ENCODE measurements at places on chromosomes 4 and X.

DNA sequence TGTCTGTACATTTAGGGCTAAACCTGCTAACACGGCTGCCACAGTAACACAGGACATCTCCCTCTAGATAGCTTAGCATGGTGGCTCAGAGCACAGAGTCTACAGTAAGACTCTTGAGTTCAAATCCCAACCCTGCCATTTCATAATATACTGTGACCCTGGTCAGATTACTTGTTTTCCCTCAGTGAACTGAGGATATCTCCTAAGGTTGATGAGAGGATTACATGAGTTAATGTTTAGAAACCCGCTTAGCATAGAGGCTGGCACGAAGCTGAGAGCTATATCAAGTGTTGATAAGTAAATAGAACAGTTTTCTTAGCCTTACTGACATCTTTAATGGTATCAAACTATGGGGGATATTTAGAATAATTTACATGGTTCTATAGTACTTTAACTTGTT is 37.2 kb downstream of the CASP3 start:
- DNase-seq, result no peak

DNA sequence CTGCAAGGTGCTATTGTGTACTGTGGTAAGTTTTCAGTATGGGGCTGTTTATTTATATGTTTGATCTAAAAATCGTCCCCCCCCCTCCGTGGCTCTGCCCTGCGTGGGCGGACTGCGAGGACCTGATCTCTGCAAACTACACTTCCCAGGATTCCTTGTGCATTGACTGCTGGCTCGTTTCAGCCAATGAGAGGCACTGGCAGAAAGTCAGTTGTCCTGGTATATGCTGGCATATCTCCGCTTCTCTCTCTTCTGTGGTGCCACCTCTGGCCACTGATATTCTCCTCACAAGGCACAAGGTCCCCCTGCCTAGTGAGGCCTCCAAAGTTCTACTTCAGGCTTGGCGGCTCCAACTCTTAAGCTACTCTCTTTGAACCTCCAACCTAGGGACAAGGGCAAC is 168.8 kb upstream of the ZFP42 start:
- DNase-seq, result no peak

DNA sequence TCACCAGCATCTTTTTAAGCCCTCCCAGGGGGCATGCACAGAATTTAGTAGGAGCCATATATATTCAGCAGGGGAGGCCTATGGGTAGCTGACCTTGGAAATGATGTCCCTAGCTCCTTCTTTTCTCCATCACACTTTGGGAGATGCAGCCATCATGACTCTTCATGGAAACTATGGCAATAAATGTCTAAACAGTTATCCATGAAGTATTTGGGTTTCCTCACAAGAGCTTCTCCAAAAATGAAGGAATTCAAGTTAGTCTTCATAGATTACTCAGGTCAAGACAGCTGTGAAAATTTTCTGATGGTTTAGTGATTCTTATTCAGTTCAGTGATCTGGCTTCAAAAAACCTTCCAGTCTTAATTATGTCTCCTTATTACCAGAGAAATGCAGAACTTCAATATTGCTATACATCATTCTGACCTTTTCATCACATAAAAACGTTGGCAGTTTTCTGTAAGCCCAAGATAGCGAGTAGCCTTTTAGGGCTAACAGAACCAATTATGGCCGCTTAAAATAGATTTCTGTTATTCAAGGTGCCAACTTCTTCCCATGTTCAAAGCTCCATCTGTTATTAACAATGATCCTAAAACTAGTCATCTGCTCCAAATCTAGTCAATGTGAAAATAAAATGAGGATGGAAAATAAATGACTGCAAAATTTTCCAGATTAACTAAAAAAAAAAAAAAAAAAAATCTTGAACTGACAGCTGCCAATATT is 52.5 kb downstream of the TMEM156 start:
- DNase-seq, result no peak

- no peak for DNase-seq
Observed at GRCh38 chr4:31375936-31376335, 655.8 kb downstream of the PCDH7 start.

- DNase-seq, result no peak
Observed at GRCh38 chrX:19954335-19955096, 36.3 kb downstream of the BCLAF3 start.

DNA sequence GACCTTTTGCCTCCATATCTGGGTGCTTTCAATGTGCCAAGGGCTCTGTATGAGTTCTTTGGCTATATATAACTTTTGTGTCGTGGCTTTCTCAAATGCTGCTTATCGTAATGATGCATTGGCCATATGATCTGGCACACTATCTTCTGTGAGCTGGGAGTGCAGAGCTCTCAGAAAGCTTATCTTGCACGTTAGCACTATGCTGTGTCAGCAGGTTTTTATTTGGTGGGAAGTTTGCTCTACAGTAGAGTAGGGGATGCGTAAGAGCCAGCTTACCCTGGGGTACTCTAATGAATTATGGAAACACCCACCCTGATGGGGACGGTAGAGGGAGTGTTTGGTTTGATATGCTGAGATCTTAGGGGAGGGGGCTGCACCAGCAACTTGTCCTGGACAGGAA is 119.6 kb downstream of the FAAH2 start:
- DNase-seq, result no peak

DNA sequence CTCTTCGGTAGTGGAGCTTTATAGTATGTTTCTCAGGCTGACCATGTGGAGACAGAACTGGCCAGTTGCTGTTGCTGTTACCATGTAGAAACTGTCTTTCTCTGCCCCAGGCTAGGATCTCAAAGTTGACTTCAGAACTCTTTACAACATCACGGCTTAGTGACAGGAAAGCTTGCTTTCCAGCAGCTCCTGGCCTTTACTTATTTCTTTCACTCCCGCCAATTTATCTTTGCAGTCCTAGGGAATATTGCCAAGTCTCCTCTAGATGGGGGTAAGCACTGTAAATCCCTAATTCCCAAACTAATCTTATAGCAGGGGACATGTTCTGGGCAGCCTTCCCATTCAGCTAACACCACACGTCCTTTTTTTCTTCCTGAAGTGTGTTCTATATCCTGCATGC is 631.6 kb downstream of the SPRY1 start:
- no peak for DNase-seq

GRCh38 chr4:150462743-150463142 is 119.2 kb upstream of the MAB21L2 start:
- DNase-seq, result no peak

DNA sequence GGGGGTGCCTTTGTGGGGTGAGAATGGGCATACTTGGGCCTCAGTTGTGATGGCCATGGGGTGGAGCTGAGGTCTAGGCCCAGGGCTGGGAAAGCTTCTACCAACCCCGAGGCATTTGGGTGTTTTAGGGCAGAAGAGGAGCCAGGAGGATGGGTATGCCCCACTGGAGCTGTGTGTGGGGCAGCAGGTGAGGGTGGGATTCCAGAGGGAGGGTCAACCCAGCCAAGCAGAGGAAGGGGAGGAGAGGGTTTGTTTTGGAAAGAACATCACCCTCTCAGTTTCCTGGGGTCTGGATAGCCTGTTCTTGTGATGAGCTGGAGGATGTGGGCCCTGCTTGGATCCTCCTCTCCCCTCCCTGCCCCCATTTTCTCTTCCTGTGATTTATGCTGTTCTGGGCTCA is 620 bp downstream of the IL9R start:
- DNase-seq, result no peak

DNA sequence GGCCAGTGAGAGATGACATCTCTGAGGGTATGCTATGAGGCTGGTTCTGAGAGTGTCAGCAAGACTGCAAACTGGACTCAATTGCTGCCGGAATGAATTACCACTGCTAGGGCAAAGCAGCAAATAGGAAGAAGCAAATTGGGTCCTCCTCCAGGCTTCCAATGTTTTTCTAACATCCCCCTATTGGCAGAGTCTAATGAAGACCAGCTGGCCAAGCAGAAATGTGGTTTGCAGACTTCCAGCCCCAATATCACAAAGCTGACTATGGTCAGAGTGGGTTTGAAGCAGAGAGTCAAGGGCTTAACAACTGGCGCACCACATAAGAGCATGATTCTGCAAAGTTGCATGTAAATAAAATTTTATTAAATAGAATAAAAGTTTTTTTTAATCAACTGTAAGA is 225.4 kb upstream of the GLRA2 start:
- no peak for DNase-seq

DNA sequence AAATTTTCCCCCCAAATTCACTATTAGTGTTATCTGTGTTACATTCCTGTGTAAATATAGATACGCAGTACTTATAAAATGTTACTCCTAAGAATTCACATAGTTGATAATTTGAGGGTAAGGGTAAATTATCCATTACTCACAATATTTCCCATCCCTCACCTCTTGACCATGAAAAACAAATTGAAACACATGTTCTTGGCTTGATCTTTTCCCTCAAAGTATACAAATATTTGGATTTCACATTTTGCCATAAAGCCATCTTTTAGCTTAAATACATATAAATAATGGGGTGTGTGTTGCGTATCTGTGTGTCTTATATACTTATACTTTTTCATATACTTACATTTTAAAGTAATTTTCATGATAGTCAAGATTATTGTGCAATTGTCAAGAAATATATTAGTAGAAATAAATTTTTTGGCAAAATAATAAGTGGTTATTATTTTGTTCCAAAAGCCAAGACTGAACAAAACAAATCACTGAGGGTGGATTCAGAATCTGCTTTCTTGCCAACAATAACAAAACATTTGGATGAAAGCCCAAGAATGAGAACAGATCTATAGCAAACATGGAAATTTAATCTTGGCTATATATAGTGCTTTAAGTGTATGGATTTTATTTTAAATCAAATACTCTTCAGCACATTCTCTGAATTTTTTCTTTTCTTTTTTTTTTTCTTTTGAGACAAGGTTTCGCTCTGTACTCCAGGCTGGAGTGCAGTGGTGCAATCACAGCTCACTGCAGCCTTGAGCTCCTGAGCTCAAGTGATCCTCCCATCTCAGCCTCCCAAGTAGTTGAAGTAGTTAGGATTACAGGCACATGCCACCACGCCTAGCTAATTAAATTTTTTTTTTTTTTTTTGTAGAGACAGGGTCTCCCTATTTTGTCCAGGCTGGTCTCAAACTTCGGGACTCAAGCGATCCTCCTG is 48.5 kb upstream of the PRSS48 start:
- DNase-seq, result no peak

DNA sequence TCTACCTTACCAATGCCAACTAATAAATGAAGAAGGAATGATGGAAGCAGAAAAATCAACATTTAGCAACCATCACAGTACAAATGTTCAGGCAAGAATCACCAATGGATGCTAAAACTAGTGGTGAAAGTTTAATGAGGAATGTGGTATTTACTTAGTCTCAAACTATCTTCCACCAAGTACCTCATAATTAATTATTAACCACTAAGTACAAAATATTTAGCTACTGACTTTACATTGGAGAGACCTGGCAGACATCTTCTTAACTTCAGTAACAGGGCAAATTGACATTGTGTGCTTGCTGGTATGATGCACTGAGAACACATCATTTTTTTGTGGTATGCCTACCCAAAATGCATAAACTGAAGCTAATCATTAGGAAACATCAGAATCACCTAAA is 82.4 kb downstream of the DLG3 start:
- no peak for DNase-seq

DNA sequence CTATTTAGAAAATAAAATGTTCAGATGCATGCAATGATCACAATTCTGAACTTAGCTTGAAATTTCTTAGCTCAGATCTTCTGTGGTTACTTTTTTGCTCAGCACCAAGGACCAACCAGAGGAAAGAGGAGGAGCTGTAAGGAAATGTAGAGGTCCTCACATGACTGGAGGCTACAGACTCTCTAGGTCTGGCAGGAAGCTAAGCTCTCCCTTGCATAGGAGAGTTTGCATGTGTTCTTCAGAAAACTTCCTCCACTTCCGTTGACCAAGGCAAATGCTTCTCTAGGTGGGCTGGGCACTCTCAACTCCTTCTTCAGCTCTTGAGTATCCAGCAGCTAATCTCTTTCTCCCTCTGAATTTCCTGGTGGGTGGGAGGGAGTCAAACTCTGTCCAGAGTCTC is 119.6 kb downstream of the BTC start:
- DNase-seq, result no peak

DNA sequence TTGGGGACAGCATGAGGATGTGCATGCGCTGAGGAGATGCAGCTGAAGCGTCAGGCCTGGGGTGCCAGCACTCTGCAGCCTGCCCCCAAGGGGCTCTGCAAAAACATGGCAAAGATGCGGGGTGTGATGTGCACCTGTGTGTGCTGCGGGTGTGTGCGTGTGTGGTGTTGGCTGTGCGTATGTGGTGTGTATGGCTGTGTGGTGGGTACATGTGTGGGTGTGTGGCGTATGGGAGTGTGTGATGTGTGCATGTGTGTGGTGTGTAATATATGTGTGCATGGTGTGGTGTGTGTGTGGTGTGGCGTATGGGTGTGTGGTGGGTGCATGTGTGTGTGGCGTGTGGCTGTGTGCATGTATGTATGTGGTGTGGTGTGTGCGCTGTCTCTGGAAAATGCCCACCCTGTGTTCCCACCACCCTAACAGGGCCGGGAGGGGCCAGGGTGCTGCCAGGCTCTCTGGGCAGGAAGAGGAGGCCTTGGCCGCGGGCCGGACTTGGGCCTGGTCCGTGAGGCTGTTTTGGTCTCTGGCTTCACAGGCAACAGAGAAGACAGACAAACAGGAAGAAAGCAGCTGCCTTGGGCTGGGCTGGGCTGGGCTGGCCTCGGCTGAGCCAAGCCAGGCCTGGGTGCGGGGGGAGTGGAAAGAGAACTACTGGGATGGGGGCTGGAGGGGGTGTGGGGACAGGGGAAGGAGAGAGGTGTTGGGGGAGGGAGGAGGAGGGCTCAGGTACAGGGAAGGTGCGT is 1.1 kb upstream of the AVPR2 start:
- no peak for DNase-seq

- DNase-seq, result peak; percentile 67
Observed at GRCh38 chrX:12974305-12974795, 560 bp upstream of the TMSB4X start.

DNA sequence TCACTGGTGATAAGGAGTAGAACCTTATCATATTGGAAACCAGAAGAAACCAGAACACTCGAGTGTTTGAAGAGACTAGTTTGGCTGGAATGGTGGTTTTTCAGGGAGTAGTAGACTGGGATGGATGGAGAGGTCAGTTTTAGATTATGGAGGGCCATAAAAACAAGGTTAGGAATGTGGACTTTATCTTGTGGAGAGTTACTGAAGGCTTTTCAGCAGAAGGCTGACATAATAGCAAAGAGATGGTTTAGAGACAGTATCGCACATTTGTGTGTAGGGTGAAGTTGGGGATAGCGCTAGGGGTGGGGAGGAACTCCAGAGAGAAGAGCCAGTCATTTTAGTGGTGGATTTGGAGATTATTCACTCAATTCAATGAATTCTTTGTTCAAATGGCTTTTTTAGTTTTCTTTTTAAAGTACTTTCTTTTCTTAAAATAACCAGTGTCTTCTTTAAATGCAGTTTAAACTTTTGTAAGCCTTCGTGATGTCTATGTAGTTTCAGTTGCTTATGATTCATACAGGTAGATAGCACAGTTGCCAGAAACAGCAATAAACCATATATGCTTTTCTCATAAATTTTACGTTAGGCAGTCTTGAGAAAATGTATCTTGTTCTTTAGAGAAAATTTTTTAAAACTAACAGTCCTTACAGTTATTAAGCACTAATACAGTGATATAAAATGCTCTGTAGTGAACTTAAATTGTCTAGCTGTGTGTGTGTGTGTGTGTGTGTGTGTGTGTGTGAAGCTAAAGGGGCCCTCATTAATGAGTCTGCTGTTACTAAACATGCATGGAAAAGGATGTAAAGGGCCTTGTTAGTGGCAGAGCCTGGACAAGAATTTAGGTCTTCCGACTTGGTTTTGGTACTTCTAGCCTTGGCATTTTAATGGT is 3.8 kb downstream of the ARHGAP10 start:
- DNase-seq, result no peak

Measured in stimulated activated CD4-positive, alpha-beta T cell treated with anti-CD3 and anti-CD28 coated beads, Interleukin-1b, Interleukin-23, amount 100 ng/mL, for 48 hours (primary cell).